ENCODE measurements at places on chromosomes 5 and 9.
A peak's percentile ranks its signal among the peaks of the same experiment; 100 is the strongest.

- no peak overlapping the region for H3K27ac ChIP-seq
- ATAC-seq: no peak
- no peaks in the 10 kb centered on the region for H3K36me3 ChIP-seq
These were observed 105.4 kb downstream of the ZNF354C start for GRCh38 chr5:179165421-179166170.

DNA sequence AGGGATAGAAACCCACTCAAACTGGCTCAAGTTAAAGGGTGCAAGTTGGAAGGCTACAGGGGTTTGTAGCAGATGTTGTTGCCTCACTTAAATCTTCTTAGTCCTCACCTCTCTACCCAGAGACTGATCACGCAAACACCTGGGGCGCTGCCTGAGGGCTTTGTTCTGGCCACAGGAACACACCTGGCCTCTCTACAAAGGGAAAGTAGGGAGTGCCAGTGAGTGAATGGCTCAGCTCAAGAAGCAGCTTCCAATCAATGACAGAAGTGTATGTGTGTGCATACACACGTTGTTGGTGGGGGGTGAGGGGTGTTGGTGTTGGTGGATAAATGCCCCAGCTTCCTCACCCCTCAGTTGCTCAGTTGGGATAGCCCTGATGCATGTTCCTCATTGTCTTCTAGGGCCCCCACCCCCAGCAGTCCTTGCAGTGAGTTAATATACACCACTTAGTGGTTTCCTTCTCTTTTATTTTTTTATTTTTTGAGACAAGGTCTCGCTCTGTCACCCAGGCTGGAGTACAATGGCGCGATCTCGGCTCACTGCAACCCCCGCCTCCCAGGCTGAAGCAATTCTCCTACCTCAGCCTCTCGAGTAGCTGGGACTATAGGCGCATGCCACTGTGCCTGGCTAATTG is 30.6 kb upstream of the CTNNA1 start:
- H3K27ac ChIP-seq: no peak overlapping the region
- peaks cover 14% of the 10 kb centered on the region for H3K4me1 ChIP-seq
- no peaks in the 10 kb centered on the region for H3K36me3 ChIP-seq

- peaks cover 98% of the 10 kb centered on the region for H3K27me3 ChIP-seq
- peaks cover 34% of the 10 kb centered on the region for H3K4me1 ChIP-seq
- ATAC-seq: no peak
- no peaks in the 10 kb centered on the region for H3K36me3 ChIP-seq
- H3K27ac ChIP-seq: no peak overlapping the region
- no peak overlapping the region for H3K4me3 ChIP-seq
These were observed 5.4 kb upstream of the NKX2-5 start for GRCh38 chr5:173240091-173241050.

GRCh38 chr5:136208916-136209315 is 16.0 kb upstream of the SMIM32 start:
- peaks cover 4% of the 10 kb centered on the region for H3K4me1 ChIP-seq
- H3K36me3 ChIP-seq: no peaks in the 10 kb centered on the region

DNA sequence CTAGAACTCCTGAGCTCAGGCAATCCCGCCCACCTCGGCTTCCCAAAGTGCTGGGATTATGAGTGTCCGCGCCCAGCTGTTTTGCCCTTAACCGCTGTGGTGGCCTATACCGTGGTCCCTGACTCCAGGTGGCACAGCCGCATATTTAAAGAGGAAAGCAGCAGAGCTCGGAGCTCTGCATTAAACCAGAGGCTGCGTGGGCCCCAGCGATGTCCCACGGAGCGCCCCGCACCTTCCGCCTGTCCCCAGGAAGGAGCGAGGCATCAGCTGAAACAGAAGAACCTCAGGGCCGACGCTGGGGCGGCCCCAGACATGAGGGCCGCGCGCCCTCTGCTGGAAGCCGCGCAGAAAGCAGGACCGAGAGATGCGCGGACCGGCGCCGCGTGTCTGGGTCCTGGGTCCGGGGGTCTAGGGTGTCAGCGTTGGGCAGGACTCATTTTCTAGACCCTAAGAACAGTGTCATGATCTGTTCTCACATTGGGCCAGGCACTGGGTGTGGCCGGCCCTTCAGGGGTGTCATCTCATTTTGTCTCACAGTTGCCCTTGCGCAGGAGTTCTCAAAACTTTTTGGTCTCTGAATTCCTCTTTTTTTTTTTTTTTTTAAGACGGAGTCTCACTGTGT is 37.7 kb downstream of the LAMC3 start:
- H3K36me3 ChIP-seq: no peaks in the 10 kb centered on the region
- peaks cover 11% of the 10 kb centered on the region for H3K4me1 ChIP-seq
- ATAC-seq: peak; percentile 82
- peaks cover 20% of the 10 kb centered on the region for H3K27me3 ChIP-seq
- H3K4me3 ChIP-seq: no peak overlapping the region

DNA sequence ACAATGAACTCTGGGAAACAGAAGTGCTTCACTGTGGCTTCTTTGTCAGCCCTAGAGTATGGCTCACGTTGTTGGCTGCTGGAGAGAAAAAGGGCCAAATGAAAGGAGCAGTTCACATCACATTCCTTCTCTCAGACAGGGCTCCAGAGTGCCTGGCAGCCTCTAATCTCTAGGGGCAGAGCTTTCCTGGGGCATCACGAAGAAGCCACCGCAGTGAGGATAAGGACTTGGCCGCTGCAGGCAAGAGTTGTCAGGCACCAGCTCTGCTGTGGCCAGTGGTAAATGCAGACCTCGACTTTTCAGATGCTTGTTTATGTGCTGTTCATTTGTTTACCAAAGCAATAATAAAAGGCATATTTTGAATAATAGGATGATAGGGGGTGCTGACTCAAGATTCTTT is 227.2 kb downstream of the ICE1 start:
- no peaks in the 10 kb centered on the region for H3K27me3 ChIP-seq
- peaks cover 11% of the 10 kb centered on the region for H3K4me1 ChIP-seq
- no peak overlapping the region for H3K27ac ChIP-seq
- ATAC-seq: no peak
- no peak overlapping the region for H3K4me3 ChIP-seq
- H3K36me3 ChIP-seq: no peaks in the 10 kb centered on the region

DNA sequence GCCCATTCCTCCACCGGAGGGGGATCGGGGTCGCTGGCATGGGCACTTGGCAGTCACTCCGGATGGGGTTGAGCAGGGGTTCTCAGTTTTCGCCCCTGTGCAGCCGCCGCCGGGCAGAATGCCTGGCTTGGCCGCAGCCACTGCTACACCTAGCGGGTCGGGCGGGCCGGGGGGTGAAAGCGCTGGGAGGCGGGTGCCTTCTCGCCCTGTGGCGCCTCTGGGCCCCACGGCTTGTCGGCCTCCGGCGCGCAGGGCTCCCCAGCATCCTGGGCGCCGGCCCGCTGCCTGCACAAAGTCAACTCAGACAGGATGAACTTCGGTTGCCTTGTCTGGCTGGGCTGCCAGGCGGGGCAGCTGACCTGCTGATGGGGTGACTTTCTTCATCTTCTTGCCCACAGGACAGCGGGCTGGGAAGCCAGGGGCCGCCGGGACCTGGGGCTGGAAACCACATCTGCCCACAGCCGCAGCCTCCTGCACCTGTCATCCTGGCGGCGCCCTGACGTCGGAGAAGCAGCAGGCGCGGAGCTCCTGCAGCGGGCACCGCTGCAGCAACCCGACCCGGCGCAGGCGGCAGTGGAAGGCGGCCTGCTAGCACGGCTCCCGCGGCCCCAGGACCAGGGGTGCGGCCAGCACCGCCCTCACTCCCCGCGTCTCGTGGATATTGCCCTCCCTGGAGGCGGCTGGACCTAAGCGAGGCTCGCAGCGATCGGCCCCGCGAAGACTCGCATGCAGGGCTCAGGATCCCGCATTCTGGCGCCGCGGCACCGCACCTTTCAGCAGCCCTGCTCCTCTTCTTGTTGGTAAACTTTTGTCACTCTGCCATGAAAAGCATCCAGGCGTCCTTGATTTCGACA is 1.3 kb upstream of the ANKRD18A start:
- peaks cover 22% of the 10 kb centered on the region for H3K4me1 ChIP-seq
- peak; percentile 46 for ATAC-seq
- H3K27me3 ChIP-seq: peaks cover 44% of the 10 kb centered on the region
- peak overlapping the region; percentile 83 for H3K4me3 ChIP-seq

GRCh38 chr9:19138084-19138483 is 10.8 kb upstream of the PLIN2 start:
- no peaks in the 10 kb centered on the region for H3K36me3 ChIP-seq
- ATAC-seq: no peak

DNA sequence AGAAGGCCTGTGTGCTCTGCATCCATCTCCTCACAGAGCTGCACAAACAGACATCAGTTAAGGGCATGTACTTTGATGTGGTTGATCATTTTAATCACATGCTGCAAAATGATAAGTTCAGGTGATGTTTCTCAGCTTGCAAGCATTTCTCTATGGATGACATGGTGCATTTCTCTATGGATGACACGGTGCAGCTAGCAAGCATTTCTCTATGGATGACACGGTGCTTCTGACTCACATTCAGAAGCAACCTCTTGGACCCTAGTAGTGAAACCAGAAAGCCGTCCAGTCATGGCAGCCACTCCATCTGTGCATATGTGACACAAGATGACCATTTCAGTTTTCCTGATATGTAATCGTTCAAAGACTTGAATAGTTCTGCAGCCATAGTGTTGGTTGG is 24.1 kb upstream of the RNF20 start:
- H3K4me1 ChIP-seq: no peaks in the 10 kb centered on the region
- H3K27ac ChIP-seq: no peak overlapping the region
- no peak overlapping the region for H3K4me3 ChIP-seq
- no peak for ATAC-seq

DNA sequence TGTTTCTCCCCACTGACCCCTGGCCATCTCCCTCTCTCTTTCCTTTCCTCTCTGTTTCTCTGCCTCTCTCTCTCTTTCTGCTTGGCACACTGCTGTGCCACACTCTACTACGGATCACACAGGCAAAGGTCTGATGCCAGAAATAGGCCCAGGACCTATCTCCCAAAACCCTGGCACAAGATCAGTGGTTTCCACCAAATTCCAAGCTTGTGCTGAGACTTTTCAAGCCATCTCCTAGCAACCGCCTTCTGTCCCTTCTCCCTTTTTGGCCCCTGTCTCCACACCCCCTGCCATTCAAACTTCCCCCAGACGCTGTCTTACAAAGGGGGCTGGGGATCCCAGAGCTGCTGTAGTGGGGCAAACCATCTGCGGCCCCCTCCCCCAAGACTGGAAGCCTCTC is 38.5 kb upstream of the RARS1 start:
- H3K27ac ChIP-seq: no peak overlapping the region
- H3K4me3 ChIP-seq: no peak overlapping the region
- no peak for ATAC-seq
- no peaks in the 10 kb centered on the region for H3K27me3 ChIP-seq

DNA sequence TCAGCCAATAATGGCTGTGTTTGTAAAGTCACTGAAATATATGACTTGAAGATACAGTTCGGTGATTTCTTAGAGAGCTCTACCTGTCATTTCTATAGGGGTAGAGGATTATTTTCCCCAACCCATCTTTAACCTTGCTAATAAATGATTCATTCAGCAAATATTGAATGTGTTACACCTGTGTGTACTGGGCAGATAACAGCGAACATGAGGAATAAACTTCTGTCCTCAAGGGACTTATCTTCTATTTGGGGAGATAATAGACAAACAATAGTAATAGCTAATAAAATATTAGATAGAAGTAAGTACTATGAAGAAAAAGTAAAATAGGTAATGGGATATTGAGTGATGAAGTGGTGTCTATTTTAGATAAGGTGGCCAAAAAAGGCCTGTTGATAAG is 9.3 kb downstream of the TTC23L start:
- H3K27me3 ChIP-seq: no peaks in the 10 kb centered on the region
- H3K36me3 ChIP-seq: no peaks in the 10 kb centered on the region
- no peak overlapping the region for H3K4me3 ChIP-seq
- no peaks in the 10 kb centered on the region for H3K4me1 ChIP-seq

DNA sequence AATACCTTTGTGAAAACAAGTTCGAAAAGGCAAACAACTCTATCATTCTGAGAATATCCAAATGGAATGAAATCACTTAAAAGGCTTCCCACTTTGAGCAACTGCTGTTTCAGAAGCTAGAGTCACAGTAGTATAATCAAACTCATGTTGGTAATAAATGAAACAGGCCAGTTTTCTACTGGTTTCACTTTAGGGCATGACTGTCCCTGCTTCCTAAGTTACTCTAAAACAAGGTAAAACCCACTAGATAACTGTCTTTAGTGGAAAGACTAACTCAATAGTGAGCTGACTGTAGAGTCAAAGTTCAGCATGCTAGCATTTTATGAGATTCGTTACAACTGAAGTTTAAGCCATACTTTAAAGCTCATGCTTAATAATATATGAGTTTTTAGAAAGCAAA is 6.0 kb downstream of the CDC26 start:
- H3K4me1 ChIP-seq: peaks cover 5% of the 10 kb centered on the region
- no peaks in the 10 kb centered on the region for H3K27me3 ChIP-seq
- no peak overlapping the region for H3K4me3 ChIP-seq
